Omental fat pad (tissue), 4 donors: ENCODE measurements at places on chromosomes 4 and X.

DNA sequence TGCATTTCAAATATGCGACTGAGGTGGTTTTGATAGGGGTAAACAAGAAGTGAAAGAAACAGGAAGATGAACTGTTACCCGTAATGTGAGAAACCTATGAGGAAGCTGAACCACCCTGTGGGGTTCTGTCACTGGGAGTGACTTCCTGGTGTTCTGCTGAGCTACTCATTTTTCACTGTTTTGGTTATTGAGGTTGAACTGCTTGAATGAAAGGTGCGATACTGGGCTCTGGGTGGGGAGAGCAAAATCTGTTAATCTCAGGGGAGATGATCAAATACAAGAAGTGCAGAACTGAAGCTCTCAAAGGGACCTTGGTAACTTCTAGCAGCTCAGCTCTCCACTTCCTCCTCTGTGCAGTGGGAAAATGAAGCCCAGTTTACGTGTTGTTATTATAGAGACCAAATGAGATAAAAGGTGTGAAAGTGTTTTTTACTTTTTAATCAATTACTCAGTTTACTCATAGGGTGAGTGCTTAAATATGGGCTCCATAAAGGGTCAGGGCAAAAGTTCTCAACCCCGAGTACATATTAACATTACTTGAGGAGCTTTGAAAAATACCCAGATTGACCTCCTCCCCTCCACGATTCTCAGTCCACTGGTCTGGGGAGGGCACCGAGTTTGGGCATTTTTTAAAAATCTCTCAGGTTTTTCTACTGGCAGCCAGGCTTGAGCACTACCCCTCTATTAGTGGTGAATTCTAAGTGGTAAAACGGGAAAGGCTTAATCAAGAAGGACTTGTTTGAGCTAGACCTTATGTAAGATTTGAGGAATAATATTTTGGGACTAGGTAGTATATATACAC is 66.7 kb downstream of the COQ2 start:
- DNase-seq, result no peak

- DNase-seq, result no peak
These were observed 93.1 kb upstream of the LNX1 start for GRCh38 chr4:53684136-53685130.

DNA sequence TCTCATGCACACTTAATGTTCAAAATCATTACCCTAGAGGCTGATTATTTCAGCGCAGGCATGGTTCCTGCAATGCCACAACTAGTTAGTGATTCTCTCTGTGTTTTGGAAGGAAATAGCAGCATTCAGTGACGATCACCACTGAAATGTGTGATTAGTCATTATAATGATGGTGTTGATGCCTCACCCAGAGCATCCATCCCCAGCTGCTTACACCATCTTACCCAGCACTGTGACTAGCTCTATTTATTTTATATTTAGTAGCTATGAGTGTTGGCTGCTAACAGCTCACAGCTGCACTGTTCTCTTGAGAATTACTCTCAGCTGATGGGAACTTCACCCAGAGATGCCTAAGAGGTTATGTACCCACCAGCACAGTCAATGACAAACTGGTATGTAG is 60.5 kb upstream of the TSPAN7 start:
- no peak for DNase-seq

GRCh38 chr4:5823542-5824211 is 69.2 kb downstream of the CRMP1 start:
- DNase-seq, result no peak

DNA sequence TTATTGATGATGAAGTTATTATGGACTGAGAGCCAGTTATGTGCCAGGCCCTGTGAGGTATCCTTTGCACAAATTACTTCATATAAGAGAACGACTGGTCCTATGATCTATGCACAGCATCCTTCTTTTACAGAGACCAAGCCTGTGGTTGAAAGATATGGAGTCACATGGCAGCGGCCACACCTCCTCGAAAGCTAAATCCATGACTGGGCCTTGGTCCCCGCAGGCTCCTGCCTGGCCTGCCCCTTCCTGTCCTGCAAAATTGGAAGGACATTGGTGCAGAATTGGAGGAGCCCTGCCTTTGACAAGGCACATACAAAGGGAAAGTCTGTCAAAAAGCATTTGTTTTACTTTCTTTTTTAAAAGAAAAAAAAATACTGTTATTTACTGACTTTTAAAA is 18.3 kb downstream of the SORBS2 start:
- DNase-seq, result no peak
